ENCODE measurements at places on chromosomes 4 and X.

DNA sequence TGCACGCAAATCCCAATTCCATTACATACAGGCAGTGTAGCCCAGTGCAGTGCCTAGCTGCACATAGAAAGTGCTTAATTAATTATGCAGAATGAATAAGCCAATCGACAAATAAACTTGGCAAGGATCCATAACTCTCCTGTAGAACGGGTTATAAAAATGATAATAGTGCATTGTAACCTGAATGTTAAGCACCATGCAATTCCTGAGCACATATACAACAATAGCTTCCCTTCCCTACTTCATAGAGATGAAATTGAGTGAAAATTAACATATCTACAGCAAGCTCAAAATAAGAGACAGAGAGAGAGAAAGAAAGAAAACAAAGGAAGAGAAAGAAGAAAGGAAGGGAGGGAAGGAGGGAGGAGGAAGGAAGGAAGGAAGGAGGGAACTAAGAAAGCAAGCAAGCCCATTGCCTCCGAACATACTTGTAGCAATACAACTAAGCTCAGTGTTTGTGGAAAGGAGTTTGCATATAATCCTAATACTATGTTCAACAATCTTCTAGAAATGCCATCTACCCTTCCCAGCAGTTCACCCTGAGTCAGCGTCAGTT lies 1074.0 kb upstream of the LCORL start:
- DNase-seq, result no peak

GRCh38 chr4:14184265-14184664 lies 556.7 kb upstream of the BOD1L1 start:
- no peak for DNase-seq

DNA sequence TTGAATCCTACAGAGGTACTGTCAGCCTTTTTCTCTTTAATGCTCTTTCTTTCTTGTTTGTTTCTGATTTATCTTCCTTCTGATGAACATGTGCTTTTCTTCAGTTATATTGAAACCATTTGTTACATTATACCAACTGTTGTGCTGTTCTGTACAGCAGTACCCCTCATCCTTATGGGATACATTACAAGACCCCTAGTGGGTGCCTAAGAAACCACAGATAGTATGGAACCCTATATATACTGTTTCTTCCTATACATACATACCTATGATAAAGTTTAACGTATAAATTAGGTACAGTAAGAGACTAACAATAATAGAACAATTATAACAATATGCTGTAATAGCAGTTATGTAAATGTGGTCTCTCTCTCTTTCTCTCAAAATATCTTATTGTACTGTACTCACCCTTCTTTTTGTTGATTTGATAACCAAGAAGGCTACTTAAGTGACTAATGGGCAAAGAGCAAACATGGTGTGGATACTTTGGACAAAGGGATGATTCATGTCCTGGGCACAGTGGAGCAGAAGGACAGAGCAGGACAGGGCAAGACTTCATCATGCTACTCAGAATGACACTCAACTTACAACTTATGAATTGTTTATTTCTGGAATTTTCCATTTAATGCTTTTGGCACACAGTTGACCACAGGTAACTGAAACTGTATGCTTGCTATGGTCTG lies 10.7 kb upstream of the YIPF7 start:
- DNase-seq, result no peak

DNA sequence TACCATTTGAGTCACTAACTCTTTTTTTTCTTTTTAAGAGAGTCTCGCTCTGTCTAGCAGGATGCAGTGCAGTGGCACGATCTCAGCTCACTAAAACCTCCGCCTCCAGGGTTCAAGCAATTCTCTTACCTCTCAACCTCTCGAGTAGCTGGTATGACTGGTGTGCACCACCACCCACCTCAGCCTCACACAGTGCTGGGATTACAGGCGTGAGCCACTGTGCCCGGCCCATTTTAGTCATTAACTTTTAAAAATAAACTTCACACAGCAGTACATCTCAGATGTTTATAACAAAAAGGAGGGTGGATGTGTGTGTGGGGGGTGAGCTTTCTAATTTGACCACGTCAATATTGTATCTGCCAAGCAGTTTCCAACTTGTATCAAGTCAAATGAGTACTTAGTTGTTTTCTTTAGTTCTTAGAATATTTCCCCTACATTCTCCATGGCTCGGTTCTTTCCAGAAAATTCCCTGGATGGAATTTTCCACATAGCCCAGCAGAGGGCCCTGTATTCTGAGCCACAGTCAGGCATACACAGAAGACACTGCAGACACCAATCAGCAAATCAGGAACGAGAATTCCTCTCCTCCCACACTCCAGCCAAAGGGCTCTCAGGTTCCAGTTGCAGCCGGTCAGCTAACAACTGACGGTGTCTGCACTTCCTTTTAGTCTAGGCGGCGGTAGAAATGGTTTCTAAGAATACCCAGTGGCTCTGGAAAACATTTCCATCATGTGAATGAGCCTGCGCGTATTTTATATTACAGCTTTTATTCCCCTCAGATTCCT lies 20.1 kb upstream of the ARAF start:
- DNase-seq, result no peak

DNA sequence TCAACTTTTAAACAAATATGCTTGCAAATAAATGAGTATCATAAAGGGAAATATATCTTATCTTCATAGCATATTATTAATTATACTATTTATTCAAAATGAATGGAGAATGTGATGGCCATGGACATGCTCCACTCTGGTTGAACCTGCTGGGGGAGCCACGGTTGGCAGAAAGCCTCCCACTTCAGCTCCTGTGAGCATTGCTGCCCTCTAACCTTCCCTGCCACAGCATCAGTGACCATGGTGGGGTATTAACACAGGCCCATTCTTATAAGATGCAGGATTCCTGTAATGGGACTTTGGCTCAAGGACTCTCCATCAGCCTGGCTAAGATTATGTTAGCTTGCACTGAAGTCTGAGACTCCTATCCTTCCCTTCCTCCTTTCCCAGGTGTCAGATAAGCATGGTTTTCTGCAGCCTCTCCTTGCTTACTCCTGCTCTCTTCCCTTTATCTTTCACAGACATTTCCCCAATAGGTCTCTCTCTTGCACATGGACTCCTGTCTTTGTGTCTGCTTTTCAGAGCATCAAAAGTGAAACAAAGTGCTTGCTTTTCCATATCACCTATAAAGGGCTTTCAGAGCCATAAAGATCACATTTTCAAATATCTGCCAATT lies 4.9 kb upstream of the ABRAXAS1 start:
- no peak for DNase-seq

DNA sequence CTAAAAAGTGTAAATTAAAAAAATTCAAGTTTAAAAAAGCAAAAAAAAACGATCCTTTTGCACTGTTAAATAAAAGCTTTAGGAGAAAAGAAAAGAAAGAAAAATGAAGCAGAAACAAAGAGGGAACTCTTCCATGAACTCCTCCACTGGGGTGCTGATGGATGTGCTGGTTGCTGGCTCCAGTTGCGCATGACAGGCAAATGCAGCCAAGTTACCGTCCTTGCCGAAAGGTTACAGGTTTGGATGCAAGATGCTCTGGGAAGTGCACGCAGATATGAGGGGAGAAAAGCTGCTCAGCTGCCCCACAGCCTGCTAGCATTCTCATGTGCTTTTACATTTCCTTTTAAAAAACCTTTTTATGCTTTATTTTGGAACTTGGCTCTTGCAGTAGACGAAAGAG lies 58.5 kb downstream of the HADH start:
- no peak for DNase-seq

DNA sequence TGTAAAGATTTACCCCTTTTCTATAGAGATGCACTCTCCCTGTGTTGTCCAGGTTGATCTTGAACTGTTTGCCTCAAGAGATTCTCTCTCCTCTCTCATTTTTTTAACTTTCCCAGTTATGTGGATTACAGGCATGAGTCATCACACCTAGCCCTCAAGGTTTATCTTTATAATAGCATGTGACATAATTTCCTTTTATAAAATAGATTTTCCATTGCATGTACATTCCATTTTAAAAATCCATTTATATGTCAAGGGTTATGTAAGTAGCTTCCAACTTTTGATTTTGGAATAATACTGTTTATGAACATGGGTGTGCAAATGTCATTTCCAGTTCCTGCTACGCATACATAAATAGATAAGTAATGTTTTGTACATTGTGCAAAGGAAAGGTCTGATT lies 20.6 kb downstream of the ZNF721 start:
- no peak for DNase-seq

DNA sequence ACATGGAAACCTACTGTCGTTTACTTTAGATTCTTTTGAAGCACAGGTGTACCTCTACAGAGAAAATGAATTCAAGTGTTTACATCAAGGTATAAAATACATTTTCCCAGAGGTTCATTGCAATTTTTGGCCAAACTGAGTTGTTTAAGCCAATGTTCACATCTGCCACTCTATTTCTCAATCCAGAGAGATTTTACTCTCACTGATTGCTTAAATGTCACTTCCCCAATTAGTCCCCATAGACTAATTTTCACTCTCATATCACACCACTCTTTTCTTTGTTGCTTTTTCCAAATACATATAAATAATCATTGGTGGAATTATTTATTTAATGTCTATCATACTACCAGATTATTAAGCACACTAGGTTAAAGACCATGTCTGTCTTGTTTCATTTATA lies 271.8 kb downstream of the PPP3CA start:
- no peak for DNase-seq

DNA sequence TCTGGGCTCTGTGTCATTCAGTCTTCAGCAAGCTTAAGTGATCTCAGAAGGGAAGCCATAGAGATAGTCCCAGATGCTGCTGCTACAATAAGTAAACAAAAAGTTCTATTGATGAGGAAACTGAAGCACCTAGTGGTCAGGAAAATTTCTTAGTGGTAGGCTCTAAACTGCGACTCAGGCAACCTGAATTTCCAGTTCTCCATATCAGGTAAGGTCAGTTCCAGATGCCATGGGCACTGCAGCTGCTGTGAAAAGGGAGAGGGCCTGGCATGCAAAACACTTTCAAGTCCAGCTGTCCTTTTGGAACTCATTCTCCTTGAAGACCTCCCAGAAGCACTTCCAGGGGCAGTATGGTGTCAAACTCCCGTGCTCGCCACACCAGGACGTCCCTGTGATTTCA lies 46.2 kb downstream of the REELD1 start:
- no peak for DNase-seq

DNA sequence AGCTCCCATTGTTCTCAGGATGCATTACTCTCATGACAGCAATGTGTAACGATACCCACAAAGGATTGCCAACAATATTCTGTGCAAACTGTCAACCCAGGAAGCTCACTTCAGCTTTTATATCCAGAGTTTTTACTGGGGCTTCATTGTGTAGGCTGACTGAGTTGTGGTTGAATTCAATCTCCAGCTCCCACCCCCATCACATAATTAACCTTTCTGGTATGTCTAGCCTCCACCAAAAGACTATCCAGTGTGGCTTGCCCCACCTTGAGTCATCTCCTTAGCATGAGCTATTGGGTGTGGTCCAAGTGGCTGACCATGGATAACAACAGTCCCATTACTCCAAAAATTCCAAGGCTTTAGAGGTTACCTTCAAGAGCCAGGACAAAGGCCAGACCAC lies 17.7 kb upstream of the TAB3 start:
- DNase-seq, result no peak

DNA sequence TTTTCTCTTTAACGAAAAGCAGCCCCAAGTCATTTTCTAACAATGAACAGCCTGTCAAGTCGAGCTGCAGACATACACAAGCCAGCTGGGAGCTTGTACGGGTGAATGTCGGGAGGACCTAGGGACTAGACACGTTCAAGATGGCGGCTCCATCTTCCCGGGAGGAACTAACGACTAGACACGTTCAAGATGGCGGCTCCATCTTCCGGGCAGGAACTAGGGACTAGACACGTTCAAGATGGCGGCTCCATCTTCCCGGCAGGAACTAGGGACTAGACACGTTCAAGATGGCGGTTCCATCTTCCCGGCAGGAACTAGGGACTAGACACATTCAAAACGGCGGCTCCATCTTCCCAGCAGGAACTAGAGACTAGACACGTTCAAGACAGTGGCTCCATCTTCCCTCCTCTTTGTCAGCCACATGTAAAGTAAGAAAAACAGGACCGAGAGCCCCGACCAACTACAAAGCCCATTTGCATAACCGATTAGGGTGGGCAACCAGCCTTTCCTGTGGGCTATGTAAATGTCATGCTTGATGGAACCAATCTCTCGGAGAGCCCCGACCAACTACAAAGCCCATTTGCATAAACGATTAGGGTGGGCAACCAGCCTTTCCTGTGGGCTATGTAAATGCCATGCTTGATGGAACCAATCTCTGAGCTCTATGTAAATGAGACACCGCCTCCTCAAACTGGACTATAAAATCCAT lies 175.5 kb downstream of the DHRSX start:
- peak; percentile 7 for DNase-seq

DNA sequence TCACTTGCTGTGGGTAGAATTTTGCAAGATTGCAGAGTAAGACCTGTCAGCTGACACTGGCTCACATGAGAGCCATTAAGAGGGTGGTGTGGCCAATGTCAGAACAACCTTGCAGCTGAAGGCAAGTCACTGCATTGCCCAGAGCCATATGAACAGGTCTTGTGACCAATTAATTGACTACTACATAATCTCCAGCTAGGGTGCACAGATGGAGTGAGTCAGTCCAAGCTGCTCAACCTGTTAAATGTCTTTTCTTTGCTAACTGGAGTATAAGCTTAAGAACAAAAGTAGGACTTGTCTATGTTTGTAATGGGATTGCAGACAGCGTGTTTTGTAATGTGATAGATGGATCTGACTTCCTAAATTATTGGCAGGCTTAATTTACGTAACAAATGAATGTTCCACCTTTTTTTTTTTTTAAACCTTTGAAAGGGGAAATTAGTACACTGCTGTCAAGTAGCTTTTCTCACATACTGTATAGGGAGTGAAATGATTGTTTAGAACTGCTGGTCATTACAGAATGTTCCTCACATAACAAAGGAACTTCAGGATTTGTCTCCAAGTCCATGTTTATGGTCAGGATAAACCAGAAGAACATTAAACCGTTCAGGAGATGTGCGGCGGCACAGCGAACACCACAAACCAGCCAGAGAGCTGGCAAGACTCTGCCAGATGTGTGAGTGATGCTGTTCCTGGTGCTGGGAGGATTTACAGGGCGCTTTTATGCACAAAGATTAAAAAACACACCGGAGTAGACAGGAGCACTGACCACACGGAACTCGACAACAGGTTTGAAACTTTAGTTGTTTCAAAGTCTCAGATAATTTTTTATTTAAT lies 37.0 kb downstream of the FNIP2 start:
- DNase-seq, result no peak
